ENCODE measurements at places on chromosomes 2 and 18. TPM values are rescaled to one million over a fixed set of nuclear protein-coding genes. Genes with fewer than 3 reads are reported as not detected.
A peak's percentile ranks its signal among the peaks of the same experiment; 100 is the strongest.

NYAP2 gene
- not detected for total RNA-seq

STRN gene
- 72.5 TPM for total RNA-seq

PROKR1 gene
- total RNA-seq: not detected

PCARE gene
- total RNA-seq: 1.3 TPM

DNA sequence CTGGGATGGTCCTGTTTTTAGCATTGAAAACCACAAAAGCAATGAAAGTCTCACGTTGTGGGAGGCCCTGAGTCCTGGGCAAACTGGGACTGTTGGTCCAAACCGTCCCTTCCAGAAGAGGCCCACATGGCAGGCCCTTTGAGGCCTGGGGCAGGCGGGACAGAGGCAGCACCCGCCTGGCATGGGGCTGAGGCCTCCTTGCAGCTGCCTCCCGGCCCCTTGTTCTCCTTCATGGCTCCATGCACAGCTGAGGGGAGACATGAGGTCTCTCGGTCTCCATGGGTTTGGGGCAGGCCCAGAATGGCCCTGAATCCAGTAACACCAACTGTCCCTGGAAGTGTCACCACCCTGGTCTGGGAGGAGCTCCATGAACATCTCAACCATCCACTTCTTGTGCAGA, 61.9 kb downstream of the RRM2 start:
- H3K36me3 ChIP-seq: no peaks in the 10 kb centered on the region
- no peaks in the 10 kb centered on the region for H3K27me3 ChIP-seq
- no peak for DNase-seq
- H3K4me1 ChIP-seq: no peaks in the 10 kb centered on the region
- H3K4me3 ChIP-seq: no peak overlapping the region

GRCh38 chr2:205982776-205983327, 103.1 kb downstream of the INO80D start:
- DNase-seq: no peak
- H3K4me3 ChIP-seq: no peak overlapping the region
- H3K36me3 ChIP-seq: no peaks in the 10 kb centered on the region
- H3K27me3 ChIP-seq: no peaks in the 10 kb centered on the region

GRCh38 chr2:235106874-235107639, 155.2 kb downstream of the SH3BP4 start:
- peak; percentile 51 for DNase-seq
- H3K4me3 ChIP-seq: no peak overlapping the region
- no peak overlapping the region for H3K27ac ChIP-seq
